ENCODE measurements at places on chromosomes 12 and 14. TPM values are rescaled to one million over a fixed set of nuclear protein-coding genes. Genes with fewer than 3 reads are reported as not detected.

- no peak for DNase-seq
These were observed 71.9 kb upstream of the METAP2 start for GRCh38 chr12:95402096-95402495.

OR6J1 gene
- not detected for total RNA-seq

DNA sequence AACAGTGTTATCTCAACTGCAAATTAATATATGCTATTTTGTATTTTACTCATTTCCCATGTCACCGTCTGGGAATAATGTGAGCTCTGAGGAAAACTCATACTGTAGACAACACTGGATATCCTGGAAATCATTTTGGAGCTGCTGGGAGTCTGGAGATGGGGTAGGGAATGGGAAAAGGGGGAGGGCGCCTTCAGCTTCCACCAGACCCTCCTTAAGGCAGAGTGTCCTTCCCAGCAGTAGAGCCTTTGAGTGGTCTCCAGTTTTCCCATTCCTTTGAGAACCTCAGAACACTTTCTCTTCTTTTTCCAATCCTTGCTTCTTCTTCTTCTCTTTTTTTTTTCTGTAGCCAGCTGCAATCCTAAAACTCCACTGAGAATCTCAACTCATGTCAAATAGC, 5.4 kb upstream of the LRIG3 start:
- no peak for DNase-seq

LRRC10 gene
- total RNA-seq = not detected

DNA sequence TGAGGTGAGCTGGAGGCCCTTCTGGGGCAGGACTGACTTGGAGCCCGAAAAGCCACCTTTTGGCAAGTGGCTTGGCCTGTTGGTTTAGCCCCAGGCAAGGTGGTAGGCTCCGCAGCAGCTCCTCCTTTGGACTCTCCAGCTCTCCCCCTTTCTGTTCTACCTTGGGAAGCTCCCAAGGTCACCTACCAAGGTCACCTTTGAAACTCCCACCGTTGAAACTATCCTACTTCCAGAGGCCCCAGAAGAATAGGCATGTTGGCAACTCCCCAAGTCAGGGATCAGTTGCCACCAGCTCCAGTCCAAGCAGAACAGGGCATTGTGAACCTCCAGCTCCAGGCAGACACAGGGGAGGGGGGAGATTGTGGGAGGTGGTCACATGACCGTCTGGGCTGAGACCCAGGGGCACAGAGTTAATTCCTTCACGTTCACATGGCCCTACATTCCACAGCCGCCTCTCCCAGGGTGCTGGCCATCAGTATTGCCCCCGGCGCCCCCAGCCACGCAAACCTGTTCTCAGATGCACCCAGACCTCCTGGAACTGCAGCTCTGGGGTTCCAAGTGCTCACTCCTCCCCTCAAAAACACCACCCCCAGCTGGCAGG, 14.4 kb downstream of the IRF2BPL start:
- no peak for DNase-seq

LMO3 gene
- not detected for total RNA-seq
